ENCODE measurements at places on chromosomes 2 and 18.

GRCh38 chr2:224562831-224563230 is 22.3 kb downstream of the CUL3 start:
- no peak for DNase-seq

DNA sequence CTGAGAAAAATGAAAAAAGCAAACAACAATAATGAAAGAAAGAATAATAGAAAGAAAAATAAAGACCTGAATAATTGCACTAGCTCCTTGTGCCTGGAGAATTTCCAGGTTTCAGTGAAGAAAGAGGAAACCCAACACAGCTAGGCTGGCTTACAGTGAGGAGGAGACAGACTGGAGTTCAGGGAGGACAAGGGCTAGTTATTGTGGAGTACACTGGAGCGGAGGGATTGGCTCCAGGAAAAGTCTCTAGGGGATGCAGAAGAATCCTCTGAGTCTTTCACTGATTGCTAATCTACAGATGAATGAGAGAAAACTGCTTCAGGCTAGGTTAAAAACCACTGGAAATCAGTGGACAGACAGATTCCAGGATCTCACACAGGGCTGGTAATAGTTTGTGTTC is 163.6 kb upstream of the RBMS1 start:
- no peak for DNase-seq

DNA sequence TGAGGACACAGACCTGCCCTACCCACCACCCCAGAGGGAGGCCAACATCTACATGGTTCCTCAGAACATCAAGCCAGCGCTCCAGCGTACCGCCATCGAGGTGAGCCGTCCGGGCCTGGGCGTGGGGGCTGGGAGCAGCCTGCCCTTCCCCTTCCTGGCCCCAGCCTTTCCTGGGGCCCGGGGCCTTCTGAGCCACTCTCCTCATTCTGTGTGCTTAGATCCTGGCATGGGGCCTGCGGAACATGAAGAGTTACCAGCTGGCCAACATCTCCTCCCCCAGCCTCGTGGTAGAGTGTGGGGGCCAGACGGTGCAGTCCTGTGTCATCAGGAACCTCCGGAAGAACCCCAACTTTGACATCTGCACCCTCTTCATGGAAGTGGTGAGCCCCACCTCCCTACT is 157.9 kb downstream of the DYSF start:
- DNase-seq: no peak

- DNase-seq: no peak
These were observed 52.9 kb upstream of the SPATS2L start for GRCh38 chr2:200253639-200254038.

DNA sequence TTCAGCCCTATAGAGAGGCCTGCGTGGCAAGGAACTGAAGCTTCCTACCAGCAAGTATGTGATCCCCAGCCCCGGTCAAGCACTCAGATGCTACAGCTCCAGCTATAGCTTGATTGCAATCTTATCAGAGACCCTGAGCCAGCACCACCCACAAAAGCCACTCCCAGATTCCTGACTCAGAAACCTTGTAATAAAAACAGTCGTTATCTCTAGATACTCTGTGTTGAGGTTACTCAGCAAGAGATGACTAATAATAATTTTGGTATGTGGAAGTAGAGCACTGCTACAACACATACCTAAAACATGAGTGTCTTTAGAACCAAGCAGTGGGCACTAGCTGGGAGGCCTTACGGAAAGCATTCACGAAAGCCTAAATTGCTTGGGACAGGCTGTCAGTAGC is 216.9 kb downstream of the UXS1 start:
- DNase-seq: no peak

GRCh38 chr18:27382567-27383216 is 197.6 kb upstream of the CHST9 start:
- DNase-seq: no peak

DNA sequence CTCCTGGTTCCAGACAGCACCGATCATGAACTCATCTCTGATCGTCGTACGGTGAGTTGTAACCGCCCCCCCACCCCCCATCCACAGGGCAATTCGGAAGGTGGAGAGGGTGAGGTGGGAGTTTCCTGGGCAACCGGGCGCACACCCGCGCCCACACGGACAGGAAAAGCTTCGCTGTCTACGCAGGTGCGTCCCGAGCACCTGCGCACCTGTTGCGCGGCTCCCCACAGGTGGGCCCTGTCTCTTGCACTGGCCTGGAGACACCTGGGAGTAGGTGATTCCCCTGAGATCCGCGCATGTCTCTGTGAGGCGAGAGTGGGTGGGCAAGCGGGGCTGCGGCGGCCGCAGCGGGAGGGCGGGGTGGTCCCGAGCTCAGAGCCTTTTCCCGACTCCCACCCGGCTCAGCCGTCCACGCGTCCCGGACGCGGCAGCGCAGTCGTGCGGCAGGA is 459 bp upstream of the ATP6V1C2 start:
- DNase-seq: no peak

DNA sequence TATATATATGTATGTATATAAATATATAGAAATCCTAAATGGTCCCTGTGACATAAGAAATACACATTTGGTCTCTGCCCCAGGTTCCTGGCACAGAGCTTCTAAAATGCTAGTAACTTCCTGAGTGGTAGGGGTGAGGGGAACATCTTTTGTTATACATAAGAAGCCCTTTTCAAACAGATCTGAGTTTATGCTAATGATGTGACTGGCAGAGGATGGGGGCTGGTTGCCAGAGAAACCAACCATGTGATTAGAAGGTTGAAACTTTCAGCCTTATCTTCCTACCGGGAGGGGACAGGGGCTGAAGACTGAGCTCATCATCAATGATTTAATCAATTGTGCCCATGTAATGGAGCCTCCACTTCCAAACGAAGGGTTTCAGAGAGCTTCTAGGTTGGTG is 16.3 kb downstream of the MFSD2B start:
- DNase-seq: no peak

DNA sequence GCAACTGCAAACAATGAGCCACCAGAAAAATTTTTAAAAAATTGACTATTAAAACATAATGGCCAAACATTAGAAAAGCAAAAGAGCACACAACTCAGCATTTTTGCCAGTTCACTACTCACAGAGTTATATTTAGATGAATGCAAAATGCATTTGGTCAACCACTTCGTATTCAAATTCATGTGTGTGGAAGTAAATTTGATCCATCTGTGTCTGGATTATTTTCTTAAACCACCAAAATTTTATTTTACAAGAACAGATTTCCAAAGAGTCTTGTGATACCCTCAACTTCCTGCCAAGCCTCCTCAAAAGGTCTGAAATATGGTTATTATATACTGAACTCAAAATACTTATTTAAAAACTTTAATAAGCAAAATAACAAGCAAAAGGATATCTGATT is 57.4 kb downstream of the PPP1R1C start:
- DNase-seq: no peak

- DNase-seq: no peak
These were observed 529.2 kb downstream of the EPHA4 start for GRCh38 chr2:221042926-221043325.

DNA sequence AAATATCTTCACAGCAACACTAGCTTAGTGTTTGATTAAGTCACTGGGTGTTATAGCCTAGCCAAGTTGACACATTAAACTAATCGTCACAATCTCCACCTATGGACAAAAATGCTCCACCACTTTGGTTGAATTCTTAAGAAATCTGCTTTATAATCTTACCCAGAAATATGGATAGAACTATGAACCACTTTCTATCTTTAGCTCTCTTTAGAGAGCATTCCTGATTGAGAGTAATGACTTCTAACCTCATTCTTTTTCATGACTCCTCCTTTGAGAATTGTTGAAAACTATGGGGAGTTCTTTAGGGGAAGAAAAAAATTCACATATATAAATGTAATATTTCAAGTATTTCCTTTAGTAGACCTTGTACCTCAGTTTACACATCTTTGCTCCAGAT is 1282.2 kb upstream of the ZEB2 start:
- DNase-seq: no peak

- no peak for DNase-seq
These were observed 23.2 kb upstream of the LPIN2 start for GRCh38 chr18:3036108-3036507.

DNA sequence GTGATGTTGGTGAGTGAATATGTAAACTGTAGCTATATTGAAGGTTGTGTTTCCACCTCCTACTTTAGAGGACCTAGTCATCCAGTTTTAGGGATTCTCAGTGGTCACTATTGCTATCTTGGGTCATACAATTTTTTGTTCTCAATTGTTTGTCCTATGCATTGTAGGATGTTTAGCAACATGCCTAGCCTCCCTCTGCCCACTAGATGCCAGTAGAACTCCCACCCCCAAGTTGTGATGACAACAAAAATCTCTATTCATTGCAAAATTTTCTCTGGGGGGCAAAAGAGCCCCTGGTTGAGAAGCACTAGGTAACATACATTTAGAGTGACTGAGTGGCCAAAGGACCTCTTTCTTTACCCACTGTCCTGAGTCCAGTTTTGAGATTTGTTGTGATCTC is 87.3 kb downstream of the LRRTM4 start:
- DNase-seq: no peak

GRCh38 chr2:62309465-62310091 is 113.7 kb downstream of the B3GNT2 start:
- DNase-seq: no peak

DNA sequence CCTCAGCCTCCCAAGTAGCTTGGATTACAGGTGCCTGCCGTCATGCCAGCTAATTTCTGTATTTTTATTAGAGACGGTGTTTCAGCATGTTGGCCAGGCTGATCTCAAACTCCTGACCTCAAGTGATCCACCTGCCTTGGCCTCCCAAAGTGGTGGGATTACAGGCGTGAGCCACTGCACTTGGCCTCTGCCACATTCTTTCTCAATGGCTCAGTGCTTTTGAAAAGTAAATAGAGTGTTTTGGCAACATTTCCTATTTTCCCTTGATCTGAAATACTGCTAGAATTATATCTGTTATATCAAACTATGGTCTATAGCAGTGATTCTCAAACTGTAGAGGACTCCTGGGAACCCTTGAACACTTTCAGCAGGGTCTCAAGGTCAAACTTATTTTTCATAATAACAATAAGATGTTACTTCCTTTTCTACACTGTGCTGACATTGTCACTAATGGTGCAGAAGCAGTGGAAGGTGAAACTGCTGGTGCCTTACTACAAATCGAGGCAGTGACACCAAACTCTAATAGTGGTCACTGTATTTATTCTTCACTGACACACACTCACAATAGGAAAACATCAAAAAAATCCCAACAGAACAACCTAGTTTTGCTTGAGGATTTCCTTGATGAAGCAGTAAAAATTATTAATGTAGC is 10.6 kb downstream of the DAW1 start:
- DNase-seq: no peak

DNA sequence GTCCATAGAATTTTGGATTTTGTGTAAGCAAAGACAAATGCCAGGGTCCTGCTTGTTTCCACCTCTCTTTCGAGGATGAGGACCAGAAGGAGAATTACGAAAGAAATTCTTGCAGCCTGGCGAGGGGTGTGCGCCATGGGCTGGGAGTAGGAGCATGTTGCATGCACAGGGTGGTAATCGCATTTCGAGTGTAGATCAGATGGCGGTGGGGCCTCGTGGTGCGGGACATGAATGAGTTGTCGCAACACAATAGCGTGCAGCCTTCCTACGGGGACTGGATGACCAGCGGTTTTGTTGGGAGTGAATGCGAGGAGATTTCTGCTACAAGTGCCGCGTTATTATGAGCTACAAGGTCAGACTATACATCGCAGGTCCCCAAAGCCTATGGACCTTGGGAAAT is 4.2 kb upstream of the EN1 start:
- DNase-seq: no peak

DNA sequence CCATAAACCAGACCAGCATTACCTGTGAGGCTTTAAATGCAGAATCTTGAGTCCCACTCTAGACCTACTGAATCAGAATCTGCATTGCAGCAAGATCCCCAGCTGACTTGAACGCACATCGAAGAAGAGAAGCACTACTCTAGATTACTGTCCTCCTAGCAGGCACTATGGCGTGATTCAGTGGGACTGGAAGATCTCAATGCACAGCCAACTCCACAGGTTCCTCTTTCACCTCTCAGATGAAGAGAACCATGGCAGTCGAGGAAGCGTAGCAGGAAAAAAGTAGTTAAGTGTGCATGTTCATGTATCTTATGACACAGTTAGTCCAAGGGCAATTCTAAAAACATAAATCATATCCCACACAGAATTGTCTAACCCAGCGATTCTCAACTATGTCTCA is 97.4 kb downstream of the STK39 start:
- no peak for DNase-seq

DNA sequence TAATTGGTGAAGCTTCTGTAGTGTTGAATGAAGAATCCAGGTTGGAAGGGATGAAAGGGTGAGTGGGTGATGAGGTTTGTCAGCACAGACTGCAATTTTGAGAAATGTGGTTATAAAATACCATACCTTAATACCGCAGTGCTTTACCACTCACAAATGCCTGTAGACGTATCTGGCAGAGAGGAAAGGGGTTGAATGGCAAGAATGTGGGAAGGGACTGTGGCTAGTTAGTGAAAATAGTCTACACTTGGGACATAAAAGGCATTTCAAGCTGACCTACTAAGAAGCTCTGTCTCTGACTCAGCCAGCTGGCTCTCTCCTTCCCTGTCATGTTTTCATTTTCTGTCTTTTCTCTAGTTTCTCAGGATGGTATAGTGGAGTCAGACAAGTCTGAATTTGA is 25.1 kb downstream of the CDK15 start:
- DNase-seq: no peak

- no peak for DNase-seq
These were observed 53.5 kb downstream of the DGKD start for GRCh38 chr2:233407771-233408181.

GRCh38 chr18:49487711-49488310 is 777 bp upstream of the C18orf32 start:
- no peak for DNase-seq

DNA sequence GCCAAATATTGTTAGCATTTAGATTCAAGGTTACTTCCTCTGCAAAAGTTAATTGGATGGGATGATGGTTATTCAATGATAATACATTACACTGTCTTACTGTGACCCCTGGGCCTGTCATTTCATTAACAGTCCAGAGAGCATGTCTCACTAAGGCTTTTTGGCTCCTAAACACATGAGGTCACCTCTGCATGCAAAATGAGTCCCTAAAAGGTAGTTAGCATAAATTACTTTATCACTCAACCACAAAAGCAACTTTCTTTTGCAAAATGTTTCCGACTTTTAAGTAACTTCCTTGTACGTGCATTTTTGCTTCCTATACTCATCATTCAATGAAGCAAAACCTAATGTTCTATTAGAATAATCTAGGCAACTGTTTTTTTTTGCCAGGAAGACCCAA is 16.8 kb upstream of the AGFG1 start:
- no peak for DNase-seq

GRCh38 chr2:148263890-148264289 is 243.0 kb downstream of the MBD5 start:
- DNase-seq: no peak

Data from NCI-H1436 treated with DMSO at 0.1 percent for 48 hours (cell line).